NCI-H1105 (cell line): ENCODE measurements at places on chromosomes 4 and X.

GRCh38 chr4:187501731-187502130, 493.8 kb upstream of the ZFP42 start:
- no peak for DNase-seq

DNA sequence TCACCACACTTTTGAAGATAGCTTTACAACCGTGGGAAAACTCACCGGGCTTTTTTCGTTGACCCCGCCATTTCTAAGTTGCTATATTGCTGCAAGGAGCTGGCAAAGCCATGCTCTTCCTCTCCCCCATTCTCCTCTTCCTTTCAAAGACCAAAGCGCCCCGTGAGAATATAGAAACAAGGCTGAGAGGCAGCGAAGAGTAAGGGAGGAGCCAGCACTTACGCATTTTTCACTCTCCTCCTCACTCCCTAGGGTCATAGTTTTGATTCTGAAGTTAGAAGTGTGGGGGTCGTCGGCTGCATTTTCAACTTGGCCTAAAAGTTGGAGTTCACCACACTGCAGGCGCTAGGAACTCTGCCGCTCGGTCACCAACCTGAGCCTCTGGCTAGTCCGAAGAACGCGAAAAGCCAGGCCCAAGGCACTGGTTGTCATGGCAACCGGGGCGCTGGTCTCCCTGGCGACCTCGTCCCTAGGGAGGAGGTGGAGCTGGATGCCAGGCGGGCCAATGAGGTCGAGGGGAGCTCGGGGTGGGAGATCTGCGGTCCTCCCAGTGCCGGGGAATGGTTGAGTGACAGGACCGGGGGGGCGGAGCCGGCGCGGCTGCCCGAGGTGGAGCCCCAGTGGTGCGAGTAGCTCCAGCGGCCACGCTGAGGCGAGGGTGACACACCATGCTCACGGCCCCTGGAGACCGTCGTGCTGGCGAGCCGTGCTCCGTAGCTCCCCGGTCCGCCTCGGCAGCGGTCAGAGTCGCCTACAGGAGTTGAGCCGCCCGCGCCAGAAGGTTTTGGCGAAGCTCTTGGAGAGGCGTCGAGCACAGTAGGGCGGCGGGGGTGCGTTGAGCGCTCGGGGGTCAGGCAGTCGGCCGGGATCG, at the start of gene PTPN13:
PTPN13 (plus strand) TSS at position 628 of the 871 bp plus-strand sequence. CDS start 40,942 bp downstream, outside the sequence.
- DNase-seq = peak; percentile 96

GRCh38 chrX:102345916-102346315, 93.9 kb downstream of the NXF2B start:
- DNase-seq = no peak

- no peak for DNase-seq
Observed at GRCh38 chr4:162920649-162921048, 246.0 kb downstream of the NAF1 start.

GRCh38 chr4:20353646-20354045, 101.9 kb downstream of the SLIT2 start:
- DNase-seq = no peak

DNA sequence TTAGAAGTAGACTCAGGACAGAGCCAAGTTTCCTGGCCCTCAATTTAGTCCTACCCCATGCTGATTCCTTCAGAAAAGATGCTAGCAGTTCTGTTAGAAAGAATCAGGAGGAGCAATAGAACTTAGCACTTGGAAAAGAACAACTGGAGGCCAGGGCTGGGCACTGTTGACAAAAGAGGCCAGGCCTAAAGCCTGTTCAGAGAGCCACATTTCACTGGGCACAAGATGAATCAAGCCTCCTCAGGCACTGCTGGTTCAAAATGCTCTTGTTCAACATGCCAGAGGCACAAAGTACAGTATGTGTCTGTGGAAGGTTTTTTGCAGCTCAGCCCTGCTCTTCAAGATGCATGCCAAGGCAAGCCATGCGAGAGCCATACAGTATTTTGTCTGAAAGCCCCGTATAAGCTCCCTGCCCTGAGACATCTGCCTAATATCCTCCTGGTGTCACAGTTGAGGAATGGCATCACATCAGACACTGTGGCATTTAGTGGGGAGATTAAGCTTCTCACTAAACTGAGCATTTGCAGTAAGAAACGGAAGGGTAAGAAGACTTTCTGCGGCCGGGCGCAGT, 53.7 kb downstream of the RASL11B start:
- DNase-seq = no peak

DNA sequence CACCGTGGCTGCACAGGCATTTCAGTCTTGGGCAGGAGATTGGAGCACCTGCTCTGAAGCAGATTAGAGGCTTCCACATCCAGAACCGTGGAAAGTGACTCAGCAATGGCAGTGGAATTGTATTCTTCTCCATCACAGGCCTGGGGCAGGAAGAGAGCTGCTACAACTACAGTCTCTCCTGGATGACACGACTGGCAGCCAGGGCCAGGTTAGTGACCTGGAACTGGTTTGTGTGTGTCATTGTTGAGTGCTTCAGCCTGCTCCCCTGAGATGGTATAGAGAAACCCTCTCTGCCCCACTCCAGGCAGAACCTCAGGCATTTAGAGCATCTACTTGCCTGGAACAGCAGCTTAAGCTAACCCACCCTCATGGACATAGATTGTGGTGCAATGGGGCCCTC, 596.5 kb upstream of the INTU start:
- DNase-seq = no peak

- no peak for DNase-seq
Observed at GRCh38 chrX:11864171-11864570, 106.1 kb downstream of the MSL3 start.

GRCh38 chr4:108155373-108155772, 13.4 kb downstream of the LEF1 start:
- no peak for DNase-seq

- peak; percentile 68 for DNase-seq
Observed at GRCh38 chrX:137051978-137052642, 18.3 kb upstream of the GPR101 start.

DNA sequence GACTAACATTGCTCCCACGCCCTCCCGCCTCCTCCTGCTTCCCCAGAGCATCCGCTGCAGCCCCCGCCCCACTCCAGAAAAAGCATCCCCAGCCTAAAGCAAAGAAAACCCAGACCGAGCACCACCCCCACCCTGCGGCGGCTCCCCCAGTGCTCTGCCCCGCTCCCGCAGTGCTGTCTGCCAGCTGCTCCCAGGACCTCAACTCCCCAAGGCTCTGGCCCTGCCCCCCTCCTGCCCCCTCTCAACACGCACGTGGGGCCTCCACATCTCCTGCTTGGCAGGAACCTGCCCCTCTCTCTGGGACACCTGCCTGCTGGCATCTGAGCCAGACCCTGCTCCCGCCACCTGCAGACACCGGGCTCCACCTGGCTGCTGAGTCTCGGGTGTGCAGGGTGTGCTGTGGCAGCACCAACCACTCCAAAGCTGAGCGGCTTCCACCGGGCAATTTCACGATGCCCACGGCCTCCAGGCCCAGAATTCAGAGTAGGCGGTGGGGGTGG, 79.4 kb downstream of the FAM53A start:
- peak; percentile 14 for DNase-seq

DNA sequence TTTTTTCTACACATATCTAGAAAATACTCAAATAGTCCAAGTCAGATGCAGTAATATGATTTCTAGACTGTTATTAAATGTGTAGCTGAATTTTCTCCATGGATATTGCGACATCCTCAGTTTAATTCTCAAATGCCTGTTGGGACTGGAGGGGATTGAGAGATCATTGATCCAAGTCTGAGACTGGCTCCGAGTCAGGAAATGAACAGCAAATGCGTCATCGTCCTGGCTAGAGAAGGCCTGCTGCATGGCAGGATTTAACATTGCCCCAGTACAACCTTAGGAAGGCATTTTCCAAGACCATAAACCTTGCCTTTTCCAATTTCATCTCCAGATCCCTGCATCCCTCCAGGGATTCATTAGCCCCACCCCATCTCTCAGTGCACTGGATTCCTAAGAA, 56.6 kb upstream of the SLC6A14 start:
- no peak for DNase-seq

- DNase-seq = no peak
Observed at GRCh38 chr4:105092356-105092755, 54.3 kb upstream of the TET2 start.

- DNase-seq = no peak
Observed at GRCh38 chrX:119237562-119237942, 1.5 kb downstream of the PGRMC1 start.

DNA sequence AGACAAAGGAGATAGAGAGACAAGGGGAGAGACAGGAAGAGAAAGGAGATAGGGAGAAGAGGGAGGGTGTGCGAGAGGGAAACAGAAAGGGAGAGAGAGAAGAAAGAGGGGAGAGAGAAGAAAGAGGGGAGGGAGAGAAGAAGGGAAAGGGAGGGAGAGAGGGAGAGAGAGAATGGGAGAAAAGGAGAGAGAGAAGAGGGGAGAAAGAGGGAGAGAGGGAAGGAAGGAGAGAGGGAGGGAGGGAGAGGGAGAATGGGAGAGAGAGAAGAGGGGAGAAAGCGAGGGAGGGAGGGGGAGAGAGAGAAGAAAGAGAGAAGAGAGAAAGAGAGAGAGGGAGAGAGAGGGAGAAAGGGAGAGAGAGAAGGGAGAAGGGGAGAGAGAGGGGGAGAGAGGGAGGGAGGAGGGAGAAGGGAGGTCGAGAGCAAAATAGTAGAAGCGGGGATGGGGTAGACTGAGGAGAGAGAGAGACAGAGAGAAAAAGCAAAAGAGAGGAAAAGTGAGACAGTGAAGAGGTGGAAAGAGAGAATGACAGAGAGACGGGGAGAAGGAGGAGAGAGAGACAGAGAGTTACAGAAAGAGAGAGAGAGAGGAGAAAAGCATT, 218.2 kb downstream of the DHRSX start:
- no peak for DNase-seq

GRCh38 chr4:54050214-54050904, 14.0 kb downstream of the CHIC2 start:
- DNase-seq = no peak

DNA sequence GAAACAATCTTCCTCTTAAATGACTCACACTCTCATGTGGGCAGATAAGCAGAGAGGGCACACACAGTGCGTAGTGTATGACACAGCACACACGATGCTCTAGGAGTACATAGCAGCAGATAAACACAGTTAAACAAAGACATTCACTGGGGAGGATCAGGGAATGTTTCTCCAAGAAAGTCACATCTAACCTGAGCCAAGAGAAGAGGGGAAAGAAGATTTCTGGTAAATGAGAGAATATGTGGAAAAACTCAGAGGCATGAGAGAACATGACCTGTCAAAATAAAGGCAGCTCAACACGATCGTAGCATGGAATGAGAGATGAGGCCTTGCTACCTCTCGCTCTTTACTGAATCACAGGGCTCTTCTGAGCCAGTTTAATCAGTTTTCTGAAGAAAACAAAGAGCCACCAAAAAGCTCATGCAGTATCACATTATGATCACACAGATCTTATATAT, 251.0 kb downstream of the ANK2 start:
- no peak for DNase-seq

- no peak for DNase-seq
Observed at GRCh38 chr4:7059662-7060061, 8.2 kb downstream of the GRPEL1 start.

GRCh38 chr4:158020734-158021346, 152.0 kb downstream of the GASK1B start:
- DNase-seq = no peak

- DNase-seq = peak; percentile 16
Observed at GRCh38 chr4:30721185-30722091, 1.3 kb downstream of the PCDH7 start.

GRCh38 chr4:185811509-185812364, at the start of gene SORBS2:
Gene SORBS2, minus strand, starts transcription at chr4:185812194. Its CDS starts 121,623 bp downstream, at chr4:185690571.
- DNase-seq = peak; percentile 40

DNA sequence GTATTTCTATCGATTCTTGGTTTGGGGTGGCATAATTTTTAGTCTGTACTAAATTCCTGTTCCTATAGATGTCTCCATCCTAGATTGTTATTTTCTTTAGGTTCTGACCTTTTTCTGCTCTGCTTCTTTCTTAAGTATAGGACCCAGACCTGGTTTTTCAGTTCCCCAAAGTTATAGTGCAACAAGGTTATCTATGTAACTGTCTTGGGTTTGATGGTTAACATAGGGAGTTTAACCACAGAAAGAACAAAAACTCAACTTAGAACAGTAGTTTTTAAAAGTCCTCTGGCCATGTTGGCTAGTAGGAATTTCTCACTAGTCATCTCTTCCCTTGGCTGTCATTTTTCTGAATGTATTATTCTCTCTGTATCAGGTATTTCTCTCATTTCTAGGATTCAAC, 38.8 kb upstream of the MAD2L1 start:
- no peak for DNase-seq

- no peak for DNase-seq
Observed at GRCh38 chr4:116881077-116881476, 204.3 kb downstream of the TRAM1L1 start.

DNA sequence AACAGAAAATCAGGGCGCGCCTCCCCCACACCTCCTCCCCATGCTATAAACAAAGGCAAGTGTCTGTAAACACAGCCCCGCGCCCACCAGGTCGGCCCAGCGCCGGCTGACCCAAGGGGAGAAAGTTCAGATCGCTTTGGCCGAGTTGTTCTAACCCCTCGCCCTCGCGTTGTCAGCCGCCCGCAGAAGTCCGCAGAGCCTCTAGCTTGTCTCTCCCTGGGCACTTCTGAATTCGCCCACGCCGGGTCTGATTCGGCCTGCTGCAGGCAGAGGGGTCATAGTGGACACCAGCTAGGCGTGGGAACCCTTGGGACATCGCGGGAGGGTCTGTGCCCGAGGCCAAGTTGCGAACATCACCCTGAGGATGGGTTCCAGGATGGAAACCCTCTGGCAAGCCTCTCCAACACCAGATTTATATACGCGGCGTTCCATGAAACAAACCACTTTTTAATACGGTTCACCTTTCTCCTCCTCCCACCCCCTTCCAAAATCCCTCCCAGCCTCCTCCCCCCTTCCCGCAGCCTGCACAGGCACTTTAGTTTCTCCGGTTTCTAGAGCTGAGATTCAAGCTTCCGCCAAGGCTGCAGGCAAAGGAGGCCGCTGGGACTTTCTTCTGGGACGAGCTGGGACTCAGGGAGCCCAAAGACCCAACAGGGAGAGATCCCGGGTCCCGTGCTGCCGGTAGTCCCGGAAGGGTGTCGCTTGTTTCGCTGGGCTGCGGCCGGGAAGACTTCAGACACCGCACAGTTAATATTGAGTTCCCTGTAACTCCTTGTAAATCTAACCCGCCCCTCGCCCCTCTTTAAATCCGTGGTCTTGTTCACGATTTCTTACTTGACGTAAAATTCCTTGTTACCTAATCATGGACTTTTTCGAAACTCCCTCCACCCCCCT, 4.7 kb downstream of the HAND2 start:
- no peak for DNase-seq

DNA sequence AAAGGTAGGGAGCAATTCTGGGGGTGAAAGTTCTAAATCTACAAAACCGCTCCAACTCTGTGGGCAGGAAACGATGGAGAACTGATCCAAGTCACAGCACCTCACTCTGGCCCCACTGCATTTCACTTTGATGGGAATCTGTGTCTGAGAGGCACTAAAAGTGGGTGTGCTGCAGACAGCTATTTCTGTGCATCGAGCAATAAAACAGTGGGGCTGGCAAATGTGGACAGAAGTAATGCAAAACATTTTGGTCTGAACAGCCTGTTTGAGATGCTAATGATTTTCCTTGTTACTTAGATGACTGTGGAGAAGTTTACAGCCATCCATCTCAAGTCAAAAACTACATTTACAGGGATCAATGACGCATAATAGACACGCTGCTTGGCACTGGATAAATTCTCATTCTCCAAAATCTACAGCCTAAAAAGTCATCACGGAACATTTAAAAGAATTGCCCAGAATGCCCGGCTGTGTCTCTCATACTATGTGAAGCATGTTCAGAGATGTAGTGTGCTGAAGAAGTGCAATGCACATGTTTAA, 1671.6 kb upstream of the TENM3 start:
- DNase-seq = no peak

GRCh38 chr4:151291485-151291884, 14.5 kb downstream of the PRSS48 start:
- DNase-seq = no peak
